ENCODE measurements at places on chromosomes 4 and X.
A peak's percentile ranks its signal among the peaks of the same experiment; 100 is the strongest.

DNA sequence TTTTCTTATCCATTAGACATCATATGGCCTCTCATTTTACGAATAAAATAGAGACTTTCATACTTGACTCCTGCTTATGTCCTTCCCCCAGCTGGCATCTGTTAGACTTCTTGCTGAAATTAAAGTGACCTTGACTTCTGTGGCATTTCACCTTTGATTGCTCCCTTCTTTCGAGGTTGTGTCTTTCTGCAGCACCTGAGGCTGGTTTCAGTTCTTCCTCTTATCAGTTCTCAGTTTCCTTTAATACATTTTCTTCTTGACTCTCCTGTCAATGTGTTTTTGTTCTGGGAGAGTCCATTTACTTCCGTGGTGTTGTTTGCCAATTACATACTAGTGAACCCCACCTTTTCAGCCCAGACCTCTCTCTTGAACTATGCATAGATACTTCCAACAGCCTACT is 81.6 kb downstream of the RBPJ start:
- no peak for DNase-seq

DNA sequence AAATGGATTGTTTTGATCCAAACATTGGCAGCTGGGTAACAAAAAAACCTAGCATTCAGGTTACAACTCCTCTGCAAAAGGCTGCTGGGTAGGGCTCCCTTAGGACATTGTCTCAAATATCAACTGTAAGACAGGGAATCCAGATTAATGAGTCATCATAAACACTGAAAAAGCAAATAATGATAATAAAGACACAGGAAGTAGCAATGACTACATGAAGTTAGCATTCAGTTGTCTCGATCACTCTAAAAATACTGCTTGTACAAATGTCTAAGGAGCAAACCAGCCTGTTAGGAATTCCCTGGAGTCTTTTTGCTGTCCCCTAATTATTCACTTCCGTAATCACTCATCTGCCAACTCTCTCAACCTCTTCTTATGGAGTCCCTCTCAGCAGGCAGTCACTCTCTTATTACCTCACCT is 259.2 kb downstream of the GPC3 start:
- peak; percentile 25 for DNase-seq

DNA sequence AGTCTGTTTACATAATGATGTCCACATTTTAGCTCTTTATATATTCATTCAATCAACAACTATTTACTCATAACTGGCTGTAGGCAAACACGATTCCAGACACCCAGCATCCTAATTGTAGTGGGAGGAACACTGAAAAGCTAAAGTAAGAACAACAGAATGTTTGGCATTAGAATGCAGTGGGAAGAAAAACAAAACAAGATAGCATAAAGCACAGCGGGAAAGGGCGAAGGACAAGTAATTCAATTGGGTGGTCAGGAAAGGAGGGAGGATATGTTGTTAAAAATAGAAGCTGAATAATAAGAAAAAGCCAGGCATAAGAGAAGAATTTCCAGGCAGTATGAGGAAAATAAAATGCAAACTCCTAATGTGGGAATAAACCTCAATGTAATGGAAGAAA is 189.5 kb upstream of the FAT4 start:
- DNase-seq, result no peak

DNA sequence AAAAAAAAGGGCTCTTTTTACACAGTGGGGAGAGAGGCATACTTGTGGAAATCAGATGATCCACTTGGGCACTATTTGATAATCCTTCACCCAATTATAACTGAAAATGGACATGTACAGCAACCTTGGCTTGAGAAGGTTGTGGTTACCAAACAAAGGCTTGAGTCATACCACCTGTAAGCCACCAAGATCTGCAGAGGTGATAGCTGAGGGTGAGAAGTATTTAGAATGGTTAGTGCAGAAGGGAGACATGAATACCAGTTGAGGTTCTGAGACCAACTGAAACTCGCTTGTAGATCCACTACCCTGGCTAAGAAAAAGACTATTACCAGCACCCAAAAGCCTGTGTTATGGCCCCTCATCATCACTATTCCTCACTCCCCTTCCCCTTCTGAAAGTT is 614.0 kb downstream of the STIM2 start:
- DNase-seq, result no peak

DNA sequence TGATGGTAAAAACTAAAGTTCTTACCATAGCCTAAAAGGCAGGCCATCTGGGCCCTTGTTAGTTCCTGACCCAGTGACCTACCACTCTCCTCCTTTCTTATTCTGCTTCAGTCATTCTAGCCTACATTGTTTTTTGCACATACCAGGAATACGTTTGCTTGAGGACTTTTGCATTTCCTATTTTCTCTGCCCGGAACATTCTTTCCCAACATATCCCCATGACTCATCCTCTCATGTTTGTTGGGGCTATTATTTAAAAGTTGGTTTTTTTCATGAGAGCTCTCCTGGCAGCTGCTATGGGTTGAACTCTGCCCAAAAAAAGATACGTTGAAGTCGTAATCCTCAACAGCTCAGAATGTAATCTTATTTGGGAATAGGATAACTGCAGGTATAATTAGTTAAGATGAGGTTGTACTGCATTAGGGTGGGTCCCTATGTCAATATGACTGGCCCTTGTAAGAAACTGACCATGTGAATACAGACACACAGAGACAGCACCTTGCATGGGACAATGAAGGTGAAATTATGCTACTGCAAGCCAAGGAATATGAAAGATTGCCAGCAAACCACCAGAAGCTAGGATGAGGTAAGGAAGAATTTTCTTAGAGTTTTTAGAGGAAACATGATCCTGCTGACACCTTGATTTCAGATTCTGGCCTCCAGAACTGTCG is 138.3 kb upstream of the PDHA2 start:
- DNase-seq, result no peak

DNA sequence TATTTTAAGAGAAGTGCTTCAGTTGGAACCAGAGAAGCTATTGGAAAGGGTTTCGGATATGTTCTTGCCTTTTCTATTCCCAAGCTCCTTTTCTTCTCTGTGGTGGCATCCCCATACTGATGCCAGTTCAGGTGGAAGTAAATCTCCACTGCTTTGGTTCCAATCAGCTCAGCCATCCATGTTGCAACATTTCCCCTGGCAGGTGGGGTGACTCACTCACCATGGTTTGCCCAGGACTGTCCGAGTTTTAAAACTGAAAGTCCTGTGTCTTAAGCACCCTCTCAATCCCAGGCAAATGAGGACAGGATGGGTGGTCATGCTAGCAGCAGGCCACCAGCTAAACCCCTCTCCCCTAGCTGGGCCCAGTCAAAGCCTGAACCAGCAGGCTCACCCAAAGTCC is 15.1 kb downstream of the RAI2 start:
- DNase-seq, result no peak

DNA sequence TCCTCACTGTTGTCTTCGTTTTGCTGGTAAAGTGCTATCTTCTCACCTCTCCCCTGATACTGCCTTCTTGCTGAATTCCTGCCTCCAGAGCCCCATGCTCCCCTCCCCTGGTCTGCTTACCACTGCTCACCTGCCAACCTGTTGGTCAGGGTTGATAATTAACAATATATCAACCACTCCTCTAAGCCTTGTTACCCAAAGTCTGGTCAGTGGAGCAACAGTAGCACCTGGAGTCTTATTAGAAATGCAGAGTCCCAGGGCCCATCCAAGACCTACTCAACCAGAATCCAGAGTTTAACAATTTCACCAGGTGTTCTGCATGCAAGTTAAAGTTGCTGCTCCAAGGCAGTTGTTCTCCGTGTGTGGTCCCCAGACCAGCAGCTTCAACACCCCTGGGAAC is 55.0 kb downstream of the EFNB1 start:
- DNase-seq, result no peak

DNA sequence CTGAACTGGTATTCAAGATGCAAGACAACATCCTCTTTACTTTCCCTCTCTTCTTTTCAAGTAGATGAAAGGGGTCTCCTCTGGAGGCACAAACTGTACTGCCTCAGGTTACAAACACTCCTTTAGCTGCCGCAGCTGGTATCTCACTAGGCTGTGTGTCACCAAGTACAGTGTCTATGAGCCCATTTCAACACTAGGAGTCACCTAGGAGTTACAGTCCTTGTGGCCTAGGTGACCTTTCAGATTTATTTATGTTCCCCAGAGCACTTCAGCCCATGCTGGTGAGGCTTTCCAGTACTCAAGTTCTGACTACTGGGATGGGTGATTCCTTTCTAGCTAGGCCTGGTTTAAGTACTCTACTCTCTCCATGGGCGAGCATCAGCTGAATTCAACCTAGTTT is 32.4 kb upstream of the TMLHE start:
- DNase-seq, result no peak

Measured in HFFc6 (cell line).